ENCODE measurements at places on chromosomes 2 and 18.
A peak's percentile ranks its signal among the peaks of the same experiment; 100 is the strongest.

- no peak for DNase-seq
Observed at GRCh38 chr2:215797676-215798075, 215.7 kb downstream of the MREG start.

- peak; percentile 58 for DNase-seq
Observed at GRCh38 chr2:172931256-172931894, 144.3 kb upstream of the MAP3K20 start.

GRCh38 chr2:241248897-241249296 lies 60.4 kb downstream of the ANO7 start:
- no peak for DNase-seq

GRCh38 chr18:6943143-6943542 lies 174.5 kb downstream of the LAMA1 start:
- DNase-seq: no peak

DNA sequence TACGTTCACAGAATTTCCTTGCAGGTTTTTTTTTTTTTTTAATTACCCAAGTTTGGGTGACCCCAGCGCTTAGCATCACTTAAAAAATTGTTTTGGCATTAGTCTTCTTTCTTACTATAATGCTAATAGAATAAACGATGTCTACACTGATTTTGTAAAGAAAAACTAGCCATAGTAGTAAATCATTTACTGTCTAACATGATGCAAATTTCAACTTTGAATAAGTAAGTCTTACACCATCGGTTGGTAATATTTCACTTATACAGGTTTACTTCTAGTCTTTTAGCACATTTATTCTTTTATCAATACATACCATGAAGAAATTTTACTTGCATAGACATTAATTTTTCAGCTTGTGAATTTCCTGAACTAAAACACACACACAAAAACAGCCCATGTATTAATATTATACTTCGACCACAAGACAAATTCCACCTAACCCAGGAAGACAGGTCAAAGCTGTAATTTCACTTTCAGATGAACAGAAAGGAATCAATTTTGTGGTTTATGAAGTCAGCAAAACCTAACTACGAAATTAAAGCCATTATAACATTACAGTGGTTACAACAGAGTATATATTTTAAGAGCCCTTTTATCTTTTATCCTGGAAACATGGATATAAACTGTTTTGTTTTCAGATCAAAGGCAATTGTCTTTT lies 1.9 kb downstream of the YES1 start:
- no peak for DNase-seq

DNA sequence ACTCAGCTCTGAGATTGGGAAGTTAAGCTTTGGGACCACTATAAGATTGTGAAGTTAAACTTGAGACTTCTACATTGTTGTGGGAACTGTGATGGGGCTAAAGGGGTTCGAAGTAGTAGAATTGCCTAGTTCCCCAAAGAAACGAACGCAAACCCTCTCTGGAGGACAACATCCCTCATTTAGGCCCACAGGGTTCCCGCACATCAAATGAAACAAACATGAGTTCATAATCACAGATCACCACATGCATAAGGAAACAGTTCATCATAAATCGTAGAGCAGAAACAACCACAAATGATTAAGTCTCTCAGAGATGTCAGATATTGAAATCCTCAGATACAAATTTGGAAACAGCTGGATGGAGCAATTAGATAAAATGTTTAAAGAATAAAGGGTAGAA lies 55.9 kb upstream of the HPCAL1 start:
- peak; percentile 5 for DNase-seq

GRCh38 chr2:64460330-64460729 lies 6.4 kb downstream of the LGALSL start:
- DNase-seq: no peak

DNA sequence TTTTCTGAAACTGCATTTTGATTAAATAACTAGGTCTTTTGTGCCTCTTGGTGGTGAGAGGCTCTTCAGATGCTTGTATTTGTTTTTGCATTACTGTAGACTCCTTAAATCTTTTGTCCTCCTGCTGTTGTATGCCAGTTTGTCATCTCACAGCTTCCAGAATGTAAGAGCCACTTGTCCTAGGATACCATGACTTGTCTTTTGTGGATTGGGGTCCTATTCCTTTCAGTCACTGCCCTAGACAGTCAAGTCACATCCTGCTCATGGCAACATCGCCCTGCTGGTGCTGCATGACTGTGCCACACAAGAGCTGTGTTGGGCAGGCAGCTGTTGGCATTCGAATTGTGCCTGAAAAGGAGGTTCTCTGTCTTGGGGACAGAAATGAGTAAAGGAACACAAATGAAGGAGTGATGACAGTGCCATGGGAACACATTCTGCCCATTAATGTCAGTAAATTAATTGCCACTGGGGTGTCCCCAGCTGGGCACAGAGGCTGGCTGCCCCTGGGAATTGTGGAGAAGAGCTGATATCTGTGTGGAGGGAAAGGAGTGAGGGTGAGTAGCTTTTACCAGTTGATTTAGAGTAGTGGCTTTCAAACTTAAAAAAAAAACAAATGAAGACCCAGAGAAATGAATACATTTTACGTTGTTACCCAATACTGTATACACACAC lies 140.3 kb downstream of the ARL6IP6 start:
- no peak for DNase-seq

- DNase-seq: no peak
Observed at GRCh38 chr2:6999211-6999877, 82.1 kb downstream of the RNF144A start.

- DNase-seq: no peak
Observed at GRCh38 chr2:8219096-8219495, 462.8 kb upstream of the ID2 start.

GRCh38 chr2:100606726-100607343 lies 44.0 kb downstream of the PDCL3 start:
- DNase-seq: peak; percentile 82

DNA sequence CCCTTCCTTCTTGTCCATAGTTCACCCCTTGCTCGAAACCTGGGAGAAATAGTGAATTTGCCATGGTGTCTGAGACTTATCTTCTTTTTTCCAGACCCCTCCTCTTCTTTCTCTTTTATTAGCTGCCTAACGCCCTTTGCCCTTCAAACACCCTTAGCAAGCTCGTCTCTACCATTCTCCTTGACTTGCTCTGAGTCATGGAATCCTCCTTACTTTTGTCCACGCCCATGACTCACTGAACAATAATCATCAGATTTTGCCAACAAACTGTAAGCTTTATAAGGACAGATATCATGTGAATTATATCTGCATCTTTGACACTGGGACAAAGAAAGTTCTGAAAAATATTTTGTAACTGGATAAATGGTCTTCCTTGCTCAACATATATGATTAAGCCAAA lies 67.1 kb upstream of the CNTNAP5 start:
- DNase-seq: no peak

DNA sequence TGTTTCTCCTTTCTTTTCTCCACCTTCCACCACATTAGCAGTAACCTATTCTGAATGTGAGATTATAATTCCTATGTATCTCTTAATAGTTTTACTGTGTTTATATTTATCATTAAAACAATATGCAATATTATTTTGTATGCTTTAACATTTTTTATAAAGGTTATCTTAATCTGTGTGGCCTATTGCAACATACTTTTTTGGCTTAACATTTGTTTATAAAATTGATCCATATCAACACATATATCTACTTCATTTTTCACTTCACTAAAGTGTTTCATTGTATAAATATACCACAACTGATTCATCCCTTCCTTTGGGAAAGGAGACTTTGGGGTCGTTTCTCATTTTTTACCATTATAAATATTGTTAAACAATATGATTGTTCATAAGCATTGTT lies 48.6 kb downstream of the ATP9B start:
- no peak for DNase-seq

- DNase-seq: no peak
Observed at GRCh38 chr2:174632841-174633622, 35.4 kb upstream of the WIPF1 start.

DNA sequence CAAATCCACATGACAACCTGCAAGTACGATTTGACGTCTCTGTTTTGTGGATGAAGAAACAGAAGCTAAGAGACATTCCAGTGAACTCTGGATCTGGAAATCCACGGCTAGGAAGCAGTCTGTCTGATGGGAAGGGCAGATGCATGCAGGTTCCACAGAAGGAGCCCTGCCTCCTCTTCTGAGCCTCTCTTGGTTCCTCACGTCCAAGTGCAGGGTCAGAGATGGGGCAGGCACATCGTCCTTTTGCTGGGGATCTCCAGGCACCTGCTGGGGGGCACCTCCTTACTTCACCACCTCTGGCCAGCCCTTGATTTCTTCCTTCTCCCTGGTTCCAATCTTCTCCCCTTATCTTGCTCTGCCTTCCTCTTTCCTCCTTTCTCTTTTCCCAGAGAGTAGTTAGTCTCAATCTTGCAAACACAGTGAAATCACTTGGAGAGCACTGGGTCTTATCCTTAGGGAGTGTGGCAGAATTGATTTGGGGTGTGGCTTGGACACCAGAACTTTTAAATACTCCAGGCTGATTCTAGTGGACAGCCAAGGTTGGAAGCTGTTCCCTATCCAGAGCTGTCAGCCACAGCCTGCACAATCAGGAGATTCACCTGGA lies 137.8 kb downstream of the BCL2 start:
- no peak for DNase-seq

DNA sequence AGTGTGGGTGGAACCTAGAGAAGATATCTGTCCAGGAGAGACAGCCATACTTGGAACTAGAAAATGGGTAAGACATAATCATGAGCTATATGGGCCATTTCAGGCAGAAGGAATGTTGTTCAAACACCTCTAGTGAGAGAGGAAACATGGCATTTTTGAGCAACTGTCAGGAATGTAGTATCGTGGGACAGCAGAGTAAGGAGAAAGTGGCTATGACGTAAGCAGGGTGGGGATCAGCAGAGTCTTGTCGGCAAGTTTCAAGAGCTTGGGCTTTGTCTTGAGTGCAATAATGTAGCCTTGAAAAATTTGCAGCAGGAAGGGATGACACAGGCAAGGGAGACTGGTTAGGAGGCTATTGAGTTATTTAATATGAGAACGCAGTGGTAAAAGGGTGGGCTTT lies 20.4 kb downstream of the SERPINB7 start:
- DNase-seq: no peak

DNA sequence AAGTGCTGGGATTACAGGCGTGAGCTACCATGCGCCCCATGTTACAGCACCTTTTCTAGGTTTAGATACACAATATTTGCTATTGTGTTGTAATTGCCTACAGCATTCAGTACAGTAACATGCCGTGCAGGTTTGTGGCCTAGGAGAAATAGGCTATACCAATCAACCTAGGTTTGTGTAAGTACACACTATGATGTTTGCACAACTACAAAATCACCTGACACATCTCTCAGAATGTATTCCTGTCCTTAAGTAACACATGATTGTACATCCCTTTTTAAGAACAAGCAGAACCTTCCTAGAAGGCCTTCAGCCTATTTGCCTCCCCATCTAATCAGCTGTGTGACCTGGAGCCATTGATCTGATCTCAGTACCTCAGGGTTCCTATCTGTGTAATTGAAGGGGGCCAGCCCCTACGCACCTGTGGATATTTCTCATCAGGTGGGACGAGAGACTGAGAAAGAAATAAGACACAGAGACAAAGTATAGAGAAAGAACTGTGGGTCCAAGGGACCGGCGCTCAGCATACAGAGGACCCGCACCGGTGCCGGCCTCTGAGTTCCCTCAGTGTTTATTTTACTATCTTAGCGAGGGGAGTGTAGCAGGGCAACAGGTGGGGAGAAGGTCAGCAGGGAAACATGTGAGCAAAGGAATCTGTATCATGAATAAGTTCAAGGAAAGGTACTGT lies 18.7 kb upstream of the TMBIM1 start:
- DNase-seq: peak; percentile 42

- DNase-seq: no peak
Observed at GRCh38 chr18:36568487-36568886, 260.3 kb downstream of the TPGS2 start.

Data from endodermal cell (in vitro differentiated cells).